Ascending aorta (tissue), 2 donors: ENCODE measurements at places on chromosomes 2 and 18.

- H3K36me3 ChIP-seq: no peaks in the 10 kb centered on the region
- no peak overlapping the region for H3K4me3 ChIP-seq
- no peak overlapping the region for H3K27ac ChIP-seq
These were observed 6.2 kb upstream of the CHST10 start for GRCh38 chr2:100423631-100424030.

DNA sequence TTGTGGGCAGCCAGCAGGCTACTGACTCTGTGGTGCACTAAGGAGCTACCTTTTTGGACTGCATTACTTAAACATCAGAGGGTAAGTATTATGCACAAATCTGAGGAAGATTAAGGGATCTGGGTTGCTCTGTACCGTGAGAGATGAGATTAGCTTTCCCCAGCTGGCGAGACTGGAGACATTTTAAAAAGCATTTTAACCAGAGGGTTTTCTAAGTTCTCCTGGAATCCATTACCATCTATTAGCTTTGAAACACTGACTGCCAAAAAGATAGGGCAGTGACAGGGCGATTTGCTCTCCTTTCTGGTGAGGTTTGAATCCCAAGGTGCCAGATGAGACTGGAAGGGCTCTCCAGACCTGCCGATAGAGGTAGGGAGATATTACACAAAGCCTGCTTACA, 63.2 kb downstream of the LYPD6 start:
- no peaks in the 10 kb centered on the region for H3K27me3 ChIP-seq
- H3K27ac ChIP-seq: no peak overlapping the region
- H3K4me3 ChIP-seq: no peak overlapping the region
- H3K4me1 ChIP-seq: no peaks in the 10 kb centered on the region
- no peak for DNase-seq

GRCh38 chr2:181106229-181106628, 125.8 kb downstream of the UBE2E3 start:
- H3K27me3 ChIP-seq: no peaks in the 10 kb centered on the region
- no peak overlapping the region for H3K4me3 ChIP-seq
- H3K4me1 ChIP-seq: no peaks in the 10 kb centered on the region
- no peak overlapping the region for H3K27ac ChIP-seq
- no peak for DNase-seq

DNA sequence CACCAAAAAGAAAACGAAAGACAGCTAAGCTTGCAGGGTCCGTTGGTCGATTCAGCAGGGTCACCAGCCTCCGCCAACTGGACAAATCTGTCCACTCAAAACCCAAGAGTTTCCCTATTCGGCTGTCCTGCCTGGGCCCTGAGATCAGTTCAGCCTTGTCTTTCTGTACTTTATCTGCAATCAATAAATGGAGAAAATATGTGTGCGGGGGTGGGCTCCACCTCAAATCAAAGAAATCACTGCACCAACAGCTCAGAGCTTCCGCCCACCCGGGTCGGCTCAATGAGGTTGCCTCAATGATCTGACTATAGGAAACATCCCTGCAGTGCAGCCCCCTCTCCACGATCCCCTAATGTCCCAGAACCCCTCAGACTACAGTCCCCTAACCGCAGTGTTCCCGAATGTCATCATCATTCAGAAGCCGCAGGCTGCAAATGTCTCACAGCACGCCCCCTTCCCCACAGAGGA, 447 bp downstream of the GGCX start:
- H3K27ac ChIP-seq: peak overlapping the region; percentile 76
- peaks cover 22% of the 10 kb centered on the region for H3K36me3 ChIP-seq
- peaks cover 16% of the 10 kb centered on the region for H3K4me1 ChIP-seq
- peak overlapping the region; percentile 77 for H3K4me3 ChIP-seq

- H3K4me3 ChIP-seq: no peak overlapping the region
- no peak for DNase-seq
- H3K27me3 ChIP-seq: no peaks in the 10 kb centered on the region
- no peak overlapping the region for H3K27ac ChIP-seq
- no peaks in the 10 kb centered on the region for H3K36me3 ChIP-seq
- no peaks in the 10 kb centered on the region for H3K4me1 ChIP-seq
These were observed 184.8 kb downstream of the CAMKMT start for GRCh38 chr2:44546459-44547127.

DNA sequence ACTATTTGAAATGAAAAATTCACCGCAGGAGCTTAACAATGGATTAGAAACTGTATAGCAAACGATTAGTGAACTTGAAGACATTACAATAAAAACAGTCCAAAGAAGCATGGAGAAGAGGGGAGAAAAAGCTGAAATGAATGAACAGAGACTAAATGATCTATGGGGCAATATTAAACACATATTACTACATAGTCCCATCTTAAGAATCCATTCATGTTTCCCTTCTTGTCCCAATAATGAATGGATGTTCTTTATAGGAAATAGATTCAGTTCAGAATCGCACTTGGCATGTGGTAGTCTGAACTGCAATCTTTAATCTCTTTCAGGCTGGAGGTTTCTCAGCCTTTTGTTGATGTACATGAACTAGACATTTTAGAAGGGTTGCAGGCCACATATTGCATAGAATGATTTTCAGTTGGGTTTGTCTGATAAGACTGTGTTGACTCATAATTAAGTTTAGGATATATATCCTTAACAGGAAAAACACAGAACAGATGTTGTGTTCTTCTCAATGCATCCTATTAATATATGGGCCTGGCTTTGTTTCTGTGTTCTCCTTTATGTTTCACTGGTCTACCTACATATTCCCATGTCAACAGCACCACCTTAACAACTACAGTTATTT, 27.9 kb downstream of the CCDC88A start:
- H3K27me3 ChIP-seq: no peaks in the 10 kb centered on the region
- no peaks in the 10 kb centered on the region for H3K4me1 ChIP-seq
- no peak overlapping the region for H3K27ac ChIP-seq
- DNase-seq: no peak
- no peaks in the 10 kb centered on the region for H3K36me3 ChIP-seq

DNA sequence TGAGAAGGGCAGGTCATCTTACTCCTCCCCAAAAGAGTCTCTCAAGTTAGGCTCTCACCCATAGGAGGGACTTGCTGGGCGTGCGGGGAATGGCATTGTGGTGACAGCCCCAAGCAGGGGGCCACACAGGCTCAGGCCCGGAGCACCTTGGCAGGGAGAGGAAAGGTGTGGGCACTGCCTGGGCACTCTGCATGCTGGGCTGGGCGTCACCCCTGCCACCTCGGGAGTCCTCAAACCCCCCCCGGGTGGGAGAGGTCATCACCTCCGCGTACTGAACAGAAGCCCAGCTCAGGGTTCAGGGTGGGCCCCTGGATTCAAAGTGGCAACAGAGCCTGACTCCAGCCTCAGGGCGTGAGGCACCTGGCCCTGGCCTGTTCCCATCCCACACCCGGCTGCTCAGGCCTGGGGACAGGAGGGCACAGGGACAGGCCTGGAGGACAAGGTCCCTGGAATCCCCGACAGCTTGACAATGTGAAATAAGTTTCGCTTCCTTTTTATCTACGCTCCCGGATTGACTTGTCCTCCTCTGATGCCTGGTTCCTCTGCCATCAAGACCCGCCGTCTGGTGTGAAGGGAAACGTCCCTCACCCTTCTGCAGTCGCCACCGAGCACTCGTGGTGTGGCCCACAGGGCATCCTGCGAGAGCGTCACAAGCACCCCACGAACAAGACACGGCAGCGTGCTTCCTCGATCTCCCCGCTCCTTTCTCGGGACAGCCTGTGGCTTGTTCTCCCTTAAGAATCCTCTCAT, 97.8 kb downstream of the HDAC4 start:
- H3K4me3 ChIP-seq: no peak overlapping the region

DNA sequence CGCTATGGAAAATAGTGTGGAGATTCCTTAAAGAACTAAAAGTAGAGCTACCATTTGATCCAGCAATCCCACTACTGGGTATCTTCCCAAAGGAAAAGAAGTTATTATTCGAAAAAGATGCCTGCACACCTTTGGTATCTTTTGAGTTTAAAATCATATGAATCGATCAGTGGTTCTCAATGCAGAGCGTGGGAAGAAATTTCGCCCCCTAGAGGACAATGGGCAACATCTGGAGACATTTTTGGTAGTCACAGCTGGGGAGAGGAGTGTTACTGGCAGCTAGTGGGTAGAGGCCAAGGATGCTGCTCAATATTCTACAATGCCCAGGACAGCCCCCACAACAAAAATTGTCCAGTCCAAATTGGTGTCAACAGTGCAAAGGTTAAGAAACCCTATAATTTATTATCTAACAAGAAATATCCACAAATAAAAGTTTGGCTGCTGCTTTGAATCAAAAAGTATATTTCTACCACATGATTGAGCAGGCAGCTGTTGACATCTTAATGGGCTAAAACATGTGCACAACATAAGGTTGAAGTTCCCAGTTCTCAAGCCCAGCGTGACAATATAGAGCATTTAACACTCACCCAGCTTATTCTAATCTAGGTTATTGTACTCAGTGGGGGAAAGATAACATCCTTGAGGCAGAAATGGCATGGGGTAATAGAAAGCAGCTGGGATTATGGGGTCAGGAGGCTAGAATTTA, 425.7 kb downstream of the LRATD1 start:
- no peaks in the 10 kb centered on the region for H3K36me3 ChIP-seq
- H3K27me3 ChIP-seq: no peaks in the 10 kb centered on the region
- no peak overlapping the region for H3K27ac ChIP-seq

DNA sequence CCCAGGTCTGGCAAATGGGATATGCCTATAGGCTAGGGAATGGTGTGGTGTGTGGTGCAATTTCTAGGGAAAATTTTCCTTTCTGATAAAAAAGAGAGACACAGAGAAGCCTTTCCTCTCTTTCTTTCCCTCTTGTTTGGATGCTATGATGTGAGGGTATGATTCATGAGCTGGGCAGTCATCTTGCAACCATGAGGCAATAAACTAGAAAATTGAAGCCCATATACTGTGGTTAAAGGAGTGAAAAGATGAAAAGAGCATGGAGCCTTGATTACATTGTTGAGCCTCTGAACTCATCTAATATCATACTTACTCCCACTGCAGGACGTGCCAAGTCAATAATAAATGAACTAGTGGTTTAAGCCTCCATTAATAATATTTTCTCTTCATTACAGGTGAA, 215.6 kb downstream of the HAUS1 start:
- H3K4me3 ChIP-seq: no peak overlapping the region
- no peak overlapping the region for H3K27ac ChIP-seq
- H3K4me1 ChIP-seq: no peaks in the 10 kb centered on the region
- H3K27me3 ChIP-seq: no peaks in the 10 kb centered on the region
- no peaks in the 10 kb centered on the region for H3K36me3 ChIP-seq
- no peak for DNase-seq

DNA sequence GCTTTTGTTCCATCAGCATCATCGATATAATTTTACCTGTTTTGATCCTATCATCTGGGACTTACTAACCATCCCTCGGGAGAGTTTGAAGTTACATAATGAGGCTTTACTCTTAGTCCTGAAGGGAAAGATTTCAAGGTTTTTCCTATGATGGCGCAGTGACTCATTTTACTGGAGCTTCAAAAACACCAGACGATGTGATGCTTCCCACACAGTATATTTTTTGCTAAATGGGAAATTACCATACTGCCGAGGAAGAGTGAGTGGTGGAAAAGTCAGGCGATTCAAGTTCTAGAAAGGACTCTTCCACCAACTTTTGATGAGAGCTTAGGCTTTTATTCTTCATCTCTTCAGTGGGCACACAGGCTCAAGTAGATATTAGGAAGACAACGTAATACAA, 44.6 kb upstream of the GCG start:
- H3K27ac ChIP-seq: no peak overlapping the region
- no peaks in the 10 kb centered on the region for H3K27me3 ChIP-seq
- H3K36me3 ChIP-seq: peaks cover 8% of the 10 kb centered on the region
- H3K4me1 ChIP-seq: no peaks in the 10 kb centered on the region

- H3K27ac ChIP-seq: no peak overlapping the region
- H3K4me3 ChIP-seq: no peak overlapping the region
- H3K36me3 ChIP-seq: no peaks in the 10 kb centered on the region
- no peaks in the 10 kb centered on the region for H3K27me3 ChIP-seq
These were observed 74.3 kb downstream of the ZBTB7C start for GRCh38 chr18:48334845-48335244.

DNA sequence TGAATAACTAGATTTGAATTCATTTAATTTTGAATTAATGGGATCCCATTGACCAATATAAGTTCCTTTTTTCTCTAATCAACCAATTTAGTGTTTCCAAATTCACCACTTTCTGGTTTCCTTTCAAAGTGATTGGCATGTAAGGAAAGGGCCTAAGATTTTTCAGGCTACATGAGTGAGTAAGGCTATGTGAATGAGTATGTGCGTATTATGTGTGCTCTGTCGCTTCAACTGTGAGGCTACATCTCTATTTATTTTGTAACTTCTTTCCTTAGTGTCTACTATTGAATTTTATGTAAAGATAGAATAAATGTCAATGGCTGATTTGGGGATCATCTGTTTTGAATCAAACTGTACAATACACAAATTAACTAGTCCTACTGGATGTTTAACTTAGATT, 110.6 kb downstream of the ABCA12 start:
- H3K4me1 ChIP-seq: no peaks in the 10 kb centered on the region
- H3K4me3 ChIP-seq: no peak overlapping the region
- no peak for DNase-seq
- H3K27me3 ChIP-seq: no peaks in the 10 kb centered on the region

- no peaks in the 10 kb centered on the region for H3K4me1 ChIP-seq
- no peak for DNase-seq
- H3K27ac ChIP-seq: no peak overlapping the region
- H3K27me3 ChIP-seq: no peaks in the 10 kb centered on the region
- no peaks in the 10 kb centered on the region for H3K36me3 ChIP-seq
These were observed 63.2 kb upstream of the ATP8B1 start for GRCh38 chr18:57866355-57866754.
